Stimulated activated CD8-positive, alpha-beta memory T cell treated with anti-CD3 and anti-CD28 coated beads, Interleukin-4, amount 100 ng/mL, for 48 hours (primary cell): ENCODE measurements at places on chromosomes 4 and X.

DNA sequence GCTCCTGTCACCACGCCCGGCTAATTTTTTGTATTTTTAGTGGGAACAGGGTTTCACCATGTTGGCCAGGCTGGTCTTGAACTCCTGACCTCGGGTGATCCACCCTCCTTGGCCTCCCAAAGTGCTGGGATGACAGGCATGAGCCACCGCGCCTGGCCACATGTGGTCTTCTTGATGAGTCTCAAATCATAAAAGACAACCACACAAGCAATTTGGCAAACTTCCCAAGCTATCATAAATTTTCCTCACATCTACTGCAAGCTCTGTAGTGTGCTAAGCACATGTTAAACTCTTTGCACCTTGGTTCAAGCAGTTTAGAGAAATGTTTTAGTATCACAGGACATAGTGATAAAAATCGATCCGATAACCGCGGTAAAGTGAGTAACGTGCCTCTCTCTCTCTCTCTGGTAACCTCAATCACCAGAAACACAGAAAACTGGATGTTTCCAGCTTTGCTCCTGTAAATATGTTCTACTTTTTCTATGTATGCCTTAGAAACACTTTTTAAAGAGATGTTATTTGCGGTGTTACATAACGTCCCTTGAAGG lies 256.8 kb downstream of the DHRSX start:
- no peak for DNase-seq

DNA sequence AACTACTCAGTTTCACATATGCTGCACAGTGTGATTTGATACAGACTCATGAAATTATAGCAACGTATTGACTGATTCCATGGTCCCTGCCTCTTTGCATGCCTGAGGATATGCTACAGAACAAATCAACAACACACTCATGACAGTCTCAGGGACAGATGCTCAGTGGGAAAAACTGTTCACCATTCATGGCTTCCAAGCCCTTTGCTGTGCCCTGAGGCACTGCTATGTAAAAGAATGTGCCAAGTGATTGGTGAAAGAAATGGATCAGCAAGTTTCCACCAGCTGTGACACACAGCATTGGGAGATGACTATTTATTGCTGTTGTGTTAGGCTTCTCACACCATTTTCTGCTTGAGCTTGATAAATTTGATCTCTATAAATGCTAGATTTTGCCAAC lies 825.6 kb upstream of the INTU start:
- DNase-seq = no peak

DNA sequence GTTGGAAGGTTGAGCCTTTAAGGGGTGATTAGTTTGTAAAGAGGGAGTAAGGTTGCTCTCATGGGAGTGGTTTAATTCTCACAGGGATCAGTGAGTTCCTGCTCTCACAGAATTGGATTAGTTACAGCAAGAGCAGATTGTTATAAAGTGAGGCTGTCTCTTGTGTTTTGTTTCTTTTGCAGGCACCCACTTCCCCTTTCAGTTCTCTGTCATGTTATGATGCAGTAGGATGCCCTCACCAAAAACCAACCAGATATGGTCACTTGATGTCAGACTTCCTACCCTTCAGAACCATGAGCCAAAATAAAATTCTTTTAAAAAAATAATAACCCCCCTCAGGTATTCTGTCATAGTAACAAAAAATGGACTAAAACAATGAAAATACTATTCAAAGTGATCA lies 19.9 kb upstream of the IGSF1 start:
- DNase-seq = no peak

- no peak for DNase-seq
Measured at GRCh38 chr4:156797206-156797605, 174.4 kb downstream of the PDGFC start.

- no peak for DNase-seq
Measured at GRCh38 chrX:1911401-1912128, 296.7 kb downstream of the ASMT start.

GRCh38 chr4:46890056-46890455 lies 19.0 kb downstream of the COX7B2 start:
- DNase-seq = no peak

DNA sequence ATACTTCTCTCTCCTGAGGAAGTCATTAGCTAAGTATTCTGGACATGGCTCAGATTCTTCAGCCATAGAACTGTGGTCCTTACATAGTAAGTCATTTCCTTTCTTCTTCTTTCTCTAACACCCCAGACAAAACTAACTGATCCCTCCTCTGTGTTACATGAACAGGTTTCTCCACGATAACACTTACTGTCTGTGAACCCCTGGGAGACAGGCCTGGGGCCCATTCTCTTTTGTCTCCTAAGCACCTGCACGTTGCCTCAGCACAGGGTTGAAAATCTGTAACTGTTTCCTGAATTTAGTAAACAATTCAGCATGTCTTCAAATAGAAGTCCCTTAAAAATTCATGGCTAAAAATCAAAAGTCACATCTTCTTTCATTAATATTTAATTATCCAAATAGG lies 24.7 kb downstream of the APBB2 start:
- no peak for DNase-seq

GRCh38 chrX:110531873-110532580 lies 173.4 kb downstream of the RTL9 start:
- no peak for DNase-seq

- DNase-seq = no peak
Measured at GRCh38 chrX:79524642-79525041, 157.5 kb upstream of the ITM2A start.

- DNase-seq = no peak
Measured at GRCh38 chr4:187108845-187109244, 385.2 kb upstream of the FAT1 start.

DNA sequence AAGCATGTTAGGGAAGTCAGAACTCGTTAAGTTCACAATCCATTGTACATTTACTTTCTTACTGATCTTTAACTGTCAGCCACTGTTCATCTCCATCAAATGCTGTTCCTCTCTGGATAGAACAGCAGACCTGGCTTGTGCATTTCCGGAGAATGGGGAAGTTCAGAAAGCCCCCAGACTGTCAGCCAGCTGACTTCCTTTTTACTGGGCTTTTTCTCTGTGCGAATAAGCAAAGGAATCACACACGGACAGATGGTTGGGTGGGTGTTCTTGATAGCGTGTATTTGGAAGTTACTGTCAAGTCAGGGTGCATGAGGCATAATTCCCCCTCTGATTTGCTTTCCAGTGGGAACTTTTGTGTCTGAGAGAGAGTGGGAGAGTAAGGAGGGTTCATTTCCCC lies 56.8 kb downstream of the TSPAN7 start:
- no peak for DNase-seq

GRCh38 chr4:79528241-79528706 lies 120.2 kb upstream of the GK2 start:
- DNase-seq = no peak

GRCh38 chrX:153336121-153336894 lies 2.4 kb downstream of the ZNF275 start:
- peak; percentile 25 for DNase-seq

DNA sequence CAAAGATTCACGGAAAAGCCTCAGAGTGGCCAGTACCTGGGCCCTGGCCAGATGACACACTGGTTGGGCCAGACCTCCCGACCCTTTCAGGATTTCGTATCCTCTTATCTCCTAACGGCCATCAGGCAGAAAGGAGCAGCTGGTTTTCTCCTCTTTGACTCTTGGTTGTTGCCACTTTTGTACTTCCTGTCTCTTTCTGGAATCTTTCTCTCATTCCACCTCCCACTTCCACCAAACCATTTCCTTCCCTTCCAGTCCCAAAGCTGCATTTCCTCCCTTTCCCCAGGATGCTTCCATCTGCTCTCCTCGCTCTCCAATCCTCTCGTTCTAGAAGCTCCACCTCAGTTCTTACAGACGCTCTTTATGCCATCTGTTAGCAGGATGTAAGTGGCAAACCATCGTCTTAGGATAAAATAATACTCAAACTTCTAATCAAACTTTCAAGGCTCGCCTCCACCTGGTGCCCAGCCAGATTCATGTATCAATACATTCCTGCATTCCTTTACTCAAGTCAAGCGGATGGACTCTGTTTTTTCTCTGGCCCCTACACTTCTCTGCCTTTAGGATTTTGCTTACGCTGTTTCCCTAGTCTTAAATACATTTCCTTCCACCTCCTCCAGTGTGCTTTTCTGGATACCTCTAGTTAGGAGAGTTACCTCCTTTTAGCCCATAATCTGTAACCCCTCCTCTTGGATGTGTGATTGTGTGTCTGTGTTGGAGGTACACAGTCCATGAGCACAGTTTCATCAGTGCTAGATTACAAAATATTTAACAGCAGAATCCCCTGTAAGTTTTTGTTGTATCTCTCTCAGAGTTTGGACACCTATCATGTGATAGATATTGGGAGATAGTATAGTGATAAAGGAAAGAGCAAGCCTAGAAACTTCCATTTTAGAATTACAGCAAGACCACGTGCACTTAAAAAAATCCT lies 70.4 kb downstream of the LDB2 start:
- DNase-seq = no peak
